Anterior cingulate cortex (tissue), 58 donors: ENCODE measurements at places on chromosomes 3 and 15.

DNA sequence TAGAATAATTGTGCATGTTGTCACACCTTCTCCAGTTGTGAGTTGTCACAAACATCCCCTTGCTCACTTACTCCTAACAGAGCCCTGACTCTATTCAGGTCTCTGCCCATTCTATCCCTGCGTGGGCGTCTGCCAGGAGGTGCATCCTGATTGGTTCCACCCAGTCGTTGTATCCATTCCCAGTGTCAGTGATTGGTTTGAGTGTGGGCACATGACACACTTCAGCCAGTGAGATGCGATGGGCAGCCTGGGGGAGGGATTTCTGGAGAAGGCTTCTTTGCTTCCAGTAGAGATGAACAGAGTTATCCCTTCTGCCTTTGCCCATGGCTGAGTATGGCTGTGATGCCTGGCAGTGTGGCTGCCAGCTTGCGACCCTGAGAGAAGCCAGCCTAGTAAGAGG, 18.7 kb downstream of the PXYLP1 start:
- no peak for DNase-seq

DNA sequence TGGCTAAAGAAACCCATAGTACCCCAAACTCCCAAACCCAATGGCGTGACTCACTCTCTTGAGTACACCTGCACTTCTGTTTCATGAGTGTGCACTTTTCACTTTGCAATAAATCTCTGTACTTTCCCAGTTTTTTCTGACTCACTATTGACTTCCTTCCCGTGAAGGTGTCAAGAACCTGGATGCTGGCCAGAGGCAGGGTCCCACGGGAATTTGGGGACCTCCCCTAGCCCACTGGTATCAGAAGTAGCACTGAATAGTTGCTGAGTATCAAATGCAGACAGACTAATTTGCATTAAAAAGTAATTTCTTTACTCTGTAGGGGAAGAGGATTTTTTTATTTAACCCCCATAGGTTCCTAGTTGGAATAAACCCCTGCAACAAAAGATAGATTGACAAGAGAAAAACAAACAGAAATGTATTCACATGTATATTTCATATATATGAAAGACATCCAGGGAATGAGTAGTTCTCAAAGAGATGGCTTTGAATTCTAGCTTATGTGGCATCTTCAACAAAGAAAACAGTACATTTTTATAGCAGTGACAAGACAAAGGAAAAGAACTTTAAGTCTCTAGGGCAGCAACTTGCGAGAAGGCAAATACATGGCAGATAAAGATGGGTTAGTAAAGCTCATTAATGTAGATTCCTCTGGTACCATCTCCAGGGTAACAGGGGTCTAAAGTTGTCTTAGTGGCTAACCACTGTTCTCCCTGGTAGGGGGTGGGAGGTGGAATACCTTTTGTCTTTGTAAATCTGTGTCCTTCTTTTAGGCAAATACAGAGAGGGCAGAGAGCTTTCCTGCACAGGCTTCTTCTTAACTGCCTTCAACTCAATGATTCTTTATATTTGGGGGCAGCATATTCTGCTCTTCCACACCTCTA, 385.5 kb upstream of the PDZRN3 start:
- DNase-seq = no peak

DNA sequence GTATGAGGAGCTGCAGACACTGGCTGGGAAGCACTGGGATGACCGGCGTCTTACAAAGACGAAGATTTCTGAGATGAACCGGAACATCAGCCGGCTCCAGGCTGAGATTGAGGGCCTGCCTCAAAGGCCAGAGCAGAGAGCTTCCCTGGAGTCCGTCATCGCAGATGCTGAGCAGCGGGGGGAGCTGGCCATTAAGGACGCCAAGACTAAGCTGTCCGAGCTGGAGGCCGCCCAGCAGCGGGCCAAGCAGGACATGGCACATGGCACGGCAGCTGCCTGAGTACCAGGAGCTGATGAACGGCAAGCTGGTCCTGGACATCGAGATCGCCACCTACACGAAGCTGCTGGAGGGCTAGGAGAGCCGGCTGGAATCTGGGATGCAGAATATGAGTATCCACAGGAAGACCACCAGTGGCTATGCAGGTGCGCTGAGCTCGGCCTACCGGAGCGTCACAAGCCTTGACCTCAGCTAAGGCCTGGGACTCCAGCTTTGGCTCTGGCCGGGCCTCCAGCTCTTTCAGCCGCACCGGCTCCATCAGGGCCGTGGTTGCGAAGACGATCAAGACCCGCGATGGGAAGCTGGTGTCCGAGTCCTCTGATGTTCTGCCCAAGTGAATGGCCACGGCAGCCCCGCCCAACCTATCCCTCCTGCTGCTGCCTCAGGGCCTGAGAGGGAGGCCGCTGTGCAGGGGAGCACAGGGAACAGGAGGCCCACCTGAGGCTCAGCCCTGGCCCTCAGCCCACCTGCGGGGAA, 9.2 kb upstream of the SHC4 start:
- no peak for DNase-seq

DNA sequence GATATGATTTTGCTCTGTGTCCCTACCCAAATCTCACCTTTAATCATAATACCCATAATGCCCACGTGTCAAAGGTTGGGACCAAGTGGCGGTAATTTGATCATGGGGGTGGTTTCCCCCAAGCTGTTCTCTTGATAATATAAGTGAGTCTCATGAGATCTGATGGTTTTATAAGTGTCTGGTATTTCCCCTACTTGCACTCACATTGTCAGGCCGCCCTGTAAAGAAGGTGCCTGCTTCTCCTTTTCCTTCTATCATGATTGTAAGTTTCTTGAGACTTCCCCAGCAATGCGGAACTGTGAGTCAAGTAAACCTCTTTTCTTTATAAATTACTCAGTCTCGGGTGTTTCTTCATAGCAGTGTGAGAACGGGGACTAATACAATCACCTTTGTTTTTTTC, 279.8 kb downstream of the ARPP21 start:
- no peak for DNase-seq

DNA sequence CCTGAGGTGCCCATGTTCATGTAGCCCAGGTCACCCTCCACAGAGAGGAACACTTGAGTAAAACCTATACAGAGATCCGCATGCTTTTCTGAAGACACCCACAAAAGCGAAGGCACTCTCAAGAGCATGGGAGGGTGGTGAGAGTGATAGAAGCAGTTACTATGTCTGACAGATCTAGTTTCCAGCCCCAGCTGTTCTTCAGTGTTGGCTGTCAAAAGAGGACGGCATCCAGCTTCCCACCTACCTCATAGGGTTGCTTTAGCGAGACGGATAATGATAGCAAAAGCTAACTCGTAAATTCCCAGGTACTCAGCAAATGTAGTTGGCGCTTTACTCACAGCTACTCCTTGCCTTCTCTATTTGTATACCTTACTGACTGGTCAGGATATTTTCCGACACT, 3.0 kb upstream of the MEX3B start:
- DNase-seq = no peak

DNA sequence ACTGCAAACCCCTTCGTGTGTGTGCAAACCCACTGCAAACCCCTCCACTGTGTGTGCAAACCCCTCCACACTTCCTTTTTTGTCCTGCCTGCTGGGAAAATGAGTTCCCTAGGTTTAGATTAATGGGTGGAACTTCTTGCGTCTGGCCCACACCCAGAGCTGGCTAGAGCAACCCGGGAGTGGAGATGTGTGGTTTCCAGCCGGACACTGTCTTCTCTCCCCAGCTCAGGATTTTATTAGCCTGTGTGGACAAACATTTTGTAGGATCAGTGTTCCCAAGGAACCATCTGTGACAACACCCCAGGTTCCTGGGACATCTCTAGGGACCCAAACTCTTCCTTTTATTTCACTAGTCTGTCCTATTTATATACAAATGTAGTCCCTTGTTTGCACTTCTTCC, 9.6 kb upstream of the LRRK1 start:
- DNase-seq = no peak

DNA sequence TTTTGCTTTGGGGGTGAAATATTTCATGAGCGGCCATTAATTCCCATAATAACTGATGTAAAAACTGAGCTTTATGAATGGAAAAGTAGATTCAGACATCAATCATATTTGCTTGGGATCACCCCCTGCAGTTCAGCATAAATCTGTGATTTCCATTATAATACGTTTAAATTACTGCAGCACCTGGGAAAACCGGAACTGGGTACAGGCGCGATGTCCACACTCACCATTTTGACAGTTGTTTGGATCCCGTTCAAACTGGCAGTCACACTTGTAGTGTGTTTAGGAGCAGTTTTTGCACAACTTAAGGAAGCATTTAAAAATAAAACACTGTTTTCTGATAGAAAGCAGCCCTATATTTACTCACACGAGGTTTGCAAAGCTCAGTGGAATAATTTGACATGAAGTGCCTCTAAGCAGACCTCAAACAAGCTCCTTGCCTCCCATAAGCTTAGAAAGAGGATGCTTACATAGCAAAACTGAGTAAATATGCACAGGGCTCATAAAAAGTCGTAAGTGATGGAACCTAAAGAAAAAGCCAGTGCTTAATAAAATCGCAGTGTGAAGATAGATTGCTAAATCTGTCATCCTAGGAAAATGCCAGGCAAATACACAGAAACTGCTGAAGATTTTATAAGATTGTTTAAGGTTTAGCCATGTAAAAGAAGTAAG, 377.6 kb downstream of the PTPRG start:
- no peak for DNase-seq

- DNase-seq = no peak
Observed at GRCh38 chr3:18403061-18403460, 22.1 kb downstream of the SATB1 start.

DNA sequence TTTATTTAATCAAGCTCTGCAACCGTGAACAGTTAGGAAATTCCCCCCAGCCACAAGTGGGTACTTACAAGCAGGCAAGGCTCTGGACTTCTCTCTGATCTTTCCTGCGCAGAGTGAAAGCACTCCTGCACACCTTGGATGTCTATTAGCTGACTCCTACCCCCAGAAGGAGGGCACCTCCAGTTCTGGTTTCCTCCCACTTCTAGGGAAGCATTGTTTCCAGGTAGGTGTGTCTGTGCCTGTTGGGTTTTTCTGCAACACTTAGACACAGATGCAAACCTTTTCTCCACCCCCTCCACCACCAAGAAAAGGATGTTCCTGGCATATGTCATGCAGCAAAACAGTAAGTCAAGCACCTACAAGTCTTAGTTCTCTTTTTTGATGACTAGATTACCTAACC, at the start of gene ZBED2:
TSS of gene ZBED2 (minus strand) at position 115 of the 400 bp plus-strand sequence. CDS start 1,145 bp downstream, outside the sequence.
- no peak for DNase-seq

DNA sequence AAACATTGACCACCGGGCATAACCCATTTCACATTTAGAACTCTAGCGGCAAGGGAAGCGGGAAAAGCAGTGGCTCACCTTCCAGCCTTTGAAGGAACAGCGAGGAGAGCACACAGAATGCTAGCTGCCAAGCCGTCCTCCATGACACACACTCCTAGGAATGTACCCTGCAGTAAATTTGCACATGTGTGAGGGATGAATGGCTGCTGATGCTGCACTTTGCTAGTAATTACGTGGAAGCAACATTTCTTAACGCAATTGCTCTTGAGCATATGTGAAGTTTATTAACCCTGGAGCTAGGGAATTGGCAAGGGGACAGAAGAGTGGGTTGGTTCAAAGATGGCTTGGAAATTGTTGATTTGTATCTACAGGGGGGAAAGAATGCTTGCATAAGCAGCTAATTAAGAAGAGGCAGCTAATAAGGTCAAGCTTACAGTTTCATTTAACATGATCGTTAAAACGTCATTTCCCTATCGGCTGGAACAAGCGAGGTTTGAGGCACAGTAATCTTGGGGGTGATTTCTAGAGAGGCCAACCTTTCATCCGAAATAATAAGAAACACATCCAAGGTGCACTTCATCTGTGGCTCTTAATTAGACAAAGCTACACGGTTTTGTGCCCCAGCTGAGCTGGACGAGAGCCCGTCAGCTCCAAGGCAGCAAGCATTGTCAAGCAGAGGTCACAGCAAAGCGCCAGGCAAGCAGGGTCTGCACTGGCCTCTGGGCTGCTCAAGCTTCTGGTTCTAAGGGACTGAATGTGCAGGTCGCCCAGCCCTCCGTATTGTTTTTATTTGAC, 123.4 kb downstream of the CHSY1 start:
- no peak for DNase-seq
